ENCODE measurements at places on chromosomes 6 and 20.

DNA sequence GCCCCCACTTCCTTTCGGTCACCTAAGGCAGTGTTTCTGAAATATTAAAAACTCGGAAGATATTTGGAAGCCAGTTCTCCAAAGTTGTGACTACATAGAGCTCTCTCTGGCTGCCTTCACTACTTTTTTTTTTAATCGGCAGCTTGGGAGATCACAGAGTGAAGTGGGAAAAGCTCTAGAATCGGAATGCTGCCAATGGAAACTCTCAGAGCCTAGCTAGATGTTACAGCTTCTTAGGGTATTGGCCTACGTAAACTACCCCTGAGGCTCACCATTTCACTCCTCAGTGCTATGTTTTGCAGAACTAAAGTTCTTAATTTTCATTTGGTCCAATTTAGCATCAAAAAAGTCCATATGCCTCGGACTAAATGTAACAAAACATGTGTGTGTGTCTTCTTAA, 14.5 kb downstream of the SERPINB1 start:
- no peak for DNase-seq

- DNase-seq, result no peak
These were observed 112.0 kb upstream of the CARMIL1 start for GRCh38 chr6:25166955-25167748.

GRCh38 chr20:2891343-2891742, 18.1 kb downstream of the PTPRA start:
- DNase-seq, result no peak

DNA sequence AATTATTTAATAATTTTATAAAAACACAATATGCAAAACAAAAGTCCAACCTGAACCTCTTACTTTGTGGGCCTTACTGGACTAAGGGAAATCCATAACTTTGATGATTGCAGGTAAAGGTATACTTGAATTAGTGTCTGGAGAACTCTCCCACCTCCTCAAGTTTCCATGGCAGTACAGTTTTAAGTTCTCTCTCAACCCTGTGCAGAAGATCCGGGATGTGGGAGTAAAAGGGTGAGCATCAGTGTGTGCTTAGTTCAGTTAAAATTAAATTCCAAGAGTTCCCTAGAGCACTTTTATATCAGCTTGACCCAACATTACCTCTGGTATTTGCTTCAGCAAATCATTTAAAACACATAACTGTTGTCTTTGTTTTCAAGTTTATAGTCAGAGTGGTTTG, 47.5 kb downstream of the RIMS1 start:
- DNase-seq, result no peak

DNA sequence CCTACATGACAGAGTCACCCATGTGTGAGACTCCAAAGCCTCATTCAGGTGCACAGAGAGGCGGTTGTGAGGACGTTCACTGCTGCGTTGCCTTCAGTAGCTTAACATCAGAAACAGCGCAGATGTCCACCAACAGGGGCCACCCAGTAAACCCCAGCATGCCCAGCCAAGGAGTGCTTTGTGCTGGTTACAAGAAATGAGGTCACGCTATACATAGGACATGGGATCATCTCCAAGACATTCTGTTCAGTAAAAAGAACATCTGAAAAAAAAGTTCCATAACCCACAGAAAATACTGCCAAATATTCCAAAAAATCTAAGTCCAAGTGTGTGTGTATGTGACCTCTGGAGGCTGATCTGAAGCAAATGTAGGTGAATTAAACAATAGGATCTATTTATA, 16.0 kb downstream of the SLC52A3 start:
- no peak for DNase-seq

DNA sequence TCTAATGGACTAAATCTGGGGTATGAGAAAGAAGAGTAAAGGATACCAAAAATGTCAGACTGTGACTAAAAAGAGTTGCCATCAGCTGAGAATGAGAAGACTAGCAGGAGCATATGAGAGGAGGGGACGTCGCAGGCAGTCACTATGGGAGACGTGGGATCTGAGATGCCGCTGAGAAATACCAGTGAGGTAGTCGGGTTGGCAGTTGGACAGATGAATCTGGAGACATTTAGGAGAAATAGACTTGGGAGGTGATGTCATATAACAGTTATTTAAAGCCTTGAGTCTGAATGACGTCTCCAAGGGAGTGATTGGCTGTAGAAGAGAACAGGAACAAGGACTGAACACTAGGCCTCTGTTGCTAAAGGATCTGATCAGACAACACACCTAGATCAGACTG, 51.5 kb upstream of the TRIM26 start:
- no peak for DNase-seq

DNA sequence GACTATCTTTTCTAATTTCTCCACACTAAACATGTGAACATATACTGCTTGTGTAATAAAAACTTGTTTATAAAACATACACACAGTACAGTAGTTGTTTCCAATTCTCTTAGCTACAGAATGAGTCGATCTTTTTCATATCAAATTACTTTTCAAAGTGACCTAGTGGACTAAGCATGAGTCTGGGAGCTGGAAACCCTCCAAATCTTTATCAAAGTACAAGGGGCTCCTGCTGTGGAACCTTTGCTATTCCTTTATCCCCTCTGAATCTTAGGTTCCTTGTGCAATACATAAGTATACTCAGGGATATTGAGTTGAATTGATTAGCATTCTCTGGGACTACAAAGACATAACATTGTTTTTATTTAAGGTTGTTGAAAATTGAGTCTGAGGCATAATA, 48.7 kb upstream of the TAB2 start:
- no peak for DNase-seq

DNA sequence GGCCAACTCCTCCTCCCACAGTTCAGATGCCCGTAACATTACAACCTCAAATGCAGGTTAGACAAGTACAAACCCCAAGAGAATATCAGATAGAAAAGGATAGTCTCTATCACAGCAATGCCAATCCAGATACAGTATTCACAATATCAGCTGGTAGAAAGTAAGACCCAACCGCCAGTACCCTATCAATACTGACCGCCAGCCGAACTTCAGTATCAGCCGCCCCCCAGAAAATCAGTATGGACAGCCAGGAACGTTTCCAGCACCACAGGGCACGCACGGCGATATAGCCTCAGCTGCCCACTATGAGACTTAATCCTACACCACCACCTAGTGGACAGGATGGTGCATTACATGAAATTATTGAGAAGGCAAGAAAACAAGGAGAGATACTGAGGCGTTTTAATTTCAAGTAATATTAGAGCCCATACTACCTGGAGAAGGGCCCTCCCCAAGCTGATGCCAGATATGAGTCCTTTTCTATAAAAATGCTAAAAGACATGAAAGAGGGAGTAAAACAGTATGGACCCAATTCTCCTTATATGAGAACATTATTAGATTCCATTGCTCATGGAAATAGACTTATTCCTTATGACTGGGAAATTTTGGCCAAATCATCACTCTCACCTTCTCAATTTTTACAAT, 17.6 kb upstream of the EIF2S2 start:
- DNase-seq, result peak; percentile 49

- DNase-seq, result no peak
These were observed 420 bp upstream of the MCCD1 start for GRCh38 chr6:31528307-31528777.

DNA sequence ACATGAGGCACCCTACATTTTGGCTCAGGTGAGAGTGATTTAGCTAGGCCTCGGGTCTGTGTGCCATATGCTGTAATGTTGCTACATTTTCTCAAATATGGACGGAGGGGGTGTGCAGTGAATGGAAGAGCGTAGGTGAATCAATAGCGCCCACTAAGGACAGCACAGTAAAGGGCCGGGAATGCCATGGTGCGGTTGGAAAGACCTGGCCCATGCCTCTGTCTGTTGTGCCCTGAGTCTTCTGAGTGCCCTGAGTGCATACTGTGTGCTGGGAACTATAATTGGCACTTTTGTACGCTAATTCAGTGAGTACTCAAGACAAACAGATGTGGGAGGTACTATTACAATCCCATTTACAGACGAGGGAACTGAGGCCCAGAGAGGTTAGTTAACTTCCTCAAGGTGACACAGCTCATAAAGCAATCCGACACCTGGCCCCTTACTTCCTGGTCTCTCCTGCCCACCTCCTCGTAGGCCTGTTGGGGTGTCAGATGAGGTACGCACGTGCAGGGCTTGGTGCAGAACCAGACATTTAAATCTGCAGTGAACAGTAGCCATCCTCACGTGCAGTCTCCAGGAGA, 17.3 kb downstream of the SLC22A1 start:
- no peak for DNase-seq

All from stimulated activated CD4-positive, alpha-beta T cell treated with anti-CD3 and anti-CD28 coated beads, Interleukin-2, amount 100 ng/mL, for 4 hours (primary cell).